Kidney epithelial cell (primary cell): ENCODE measurements at places on chromosomes 6 and 20. TPM values are rescaled to one million over a fixed set of nuclear protein-coding genes. Genes with fewer than 3 reads are reported as not detected.

GRCh38 chr6:68160348-68160747 lies 474.7 kb upstream of the ADGRB3 start:
- DNase-seq = no peak

DNA sequence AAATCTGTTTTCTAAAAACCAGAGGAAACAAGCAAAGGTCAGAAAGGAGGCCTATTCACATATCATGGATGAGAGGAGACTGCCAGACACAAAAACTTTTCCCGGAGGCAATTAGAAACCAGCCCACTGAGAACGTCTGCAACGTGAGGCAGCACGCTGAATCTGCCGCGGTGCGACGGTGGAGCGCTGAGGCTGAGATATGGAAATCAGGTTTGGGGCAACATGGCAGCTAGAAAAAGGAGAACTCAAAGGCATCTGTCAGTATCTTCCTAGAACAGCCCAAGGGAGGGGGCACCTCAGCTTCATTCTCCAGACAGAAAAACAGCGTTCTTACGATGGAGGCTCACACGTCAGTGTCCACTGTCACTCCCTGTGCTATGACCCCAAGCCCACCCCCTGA lies 5.2 kb downstream of the PRELID3B start:
- no peak for DNase-seq

- DNase-seq = no peak
These were observed 143.8 kb downstream of the MBOAT1 start for GRCh38 chr6:20068421-20068988.

DNA sequence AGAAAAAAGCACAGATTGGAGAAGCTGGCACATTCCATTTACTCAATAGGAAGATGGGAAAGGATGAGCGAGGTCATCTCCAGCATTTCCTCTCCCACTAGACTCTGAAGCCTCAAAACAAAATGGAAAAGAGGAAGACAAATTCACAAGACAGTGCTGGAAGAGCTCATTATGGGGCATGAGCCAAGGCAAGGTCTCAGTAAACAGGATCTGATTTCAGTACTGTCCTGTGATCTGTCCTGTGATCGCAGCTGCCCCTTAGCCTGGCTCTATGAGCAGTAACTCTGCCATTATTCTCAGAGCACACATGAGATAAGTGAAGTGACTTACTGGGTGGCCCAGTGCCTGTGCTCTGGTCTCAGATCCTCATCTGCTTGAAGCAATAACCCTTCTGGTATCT lies 68.1 kb upstream of the SLC4A11 start:
- DNase-seq = no peak

DNA sequence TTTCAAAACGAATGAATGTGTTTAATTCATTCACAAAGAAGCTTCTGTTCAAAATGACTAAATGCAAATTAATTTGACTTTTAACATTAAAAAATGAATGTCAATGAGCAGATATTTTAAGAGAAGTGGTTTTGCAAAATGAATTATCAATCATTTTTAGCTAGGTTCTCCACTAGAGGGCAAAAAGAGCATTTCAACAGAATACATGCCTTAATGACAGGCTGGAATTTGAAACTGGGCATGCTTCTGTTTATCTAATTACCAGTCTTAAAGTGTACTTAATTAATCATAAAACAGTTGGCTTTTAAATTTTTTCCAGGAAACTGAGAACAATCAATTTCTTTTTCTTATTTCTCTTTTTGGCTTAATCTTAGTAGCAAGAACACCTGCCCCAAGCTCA lies 63.8 kb upstream of the TINAG start:
- DNase-seq = no peak

DNA sequence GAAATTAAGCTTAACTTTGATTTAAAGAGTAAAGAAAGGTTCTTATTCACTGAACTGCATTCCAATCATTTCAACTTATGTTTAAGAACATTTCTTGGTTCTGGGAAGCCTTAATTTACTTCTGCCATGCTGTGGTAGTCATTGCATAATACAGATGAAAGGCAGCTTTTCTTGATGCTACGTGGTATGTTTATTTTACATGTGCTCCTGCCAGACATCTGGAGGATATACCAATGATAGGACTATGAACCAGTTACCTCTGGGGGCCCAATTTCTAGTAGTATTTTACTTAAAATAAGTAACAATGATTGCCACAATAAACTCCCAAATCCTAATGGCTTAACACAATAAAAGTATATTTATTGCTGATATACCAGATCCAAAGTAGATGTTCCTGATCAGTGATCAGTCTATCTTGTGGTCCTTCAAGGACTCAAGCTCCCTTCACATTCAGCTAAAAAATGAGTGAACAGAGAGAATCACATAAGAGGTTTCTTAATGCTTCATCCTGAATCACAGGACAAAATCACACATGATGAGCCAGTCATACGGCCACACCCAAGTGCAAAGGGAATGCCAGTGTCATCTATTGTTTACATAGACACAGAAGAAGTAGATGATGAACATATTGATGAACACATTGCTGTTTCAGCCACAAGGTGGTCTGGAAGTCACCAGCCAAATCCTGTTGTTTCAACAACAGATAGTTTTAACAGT lies 56.5 kb upstream of the CCN2 start:
- no peak for DNase-seq

GRCh38 chr6:112253498-112253840 lies 898 bp downstream of the LAMA4 start:
- no peak for DNase-seq

- DNase-seq = no peak
These were observed 81.9 kb downstream of the MDGA1 start for GRCh38 chr6:37615564-37616340.

- DNase-seq = no peak
These were observed 50.6 kb downstream of the SLC22A3 start for GRCh38 chr6:160398674-160399271.

DNA sequence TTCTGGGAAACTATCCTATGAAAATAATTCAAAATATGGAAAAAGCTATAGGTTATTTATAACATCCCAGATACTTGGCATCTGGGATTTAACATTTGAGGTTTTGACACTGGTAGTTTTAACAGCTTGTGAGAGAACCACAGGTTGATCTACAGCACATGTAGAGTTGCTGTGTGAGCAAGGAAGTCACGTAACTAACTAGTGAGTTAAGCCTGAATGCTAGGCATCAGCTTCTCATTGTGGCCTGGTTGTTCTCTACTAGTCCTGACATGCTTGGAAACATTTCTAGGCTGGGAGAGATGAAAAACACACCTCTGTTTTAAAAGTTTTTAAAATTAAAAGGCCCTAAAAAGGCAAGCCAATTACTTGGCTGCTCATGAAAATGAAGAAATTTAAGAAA lies 28.2 kb downstream of the ESF1 start:
- no peak for DNase-seq

GRCh38 chr20:17898548-17898994 lies 70.0 kb downstream of the SNX5 start:
- no peak for DNase-seq

DNA sequence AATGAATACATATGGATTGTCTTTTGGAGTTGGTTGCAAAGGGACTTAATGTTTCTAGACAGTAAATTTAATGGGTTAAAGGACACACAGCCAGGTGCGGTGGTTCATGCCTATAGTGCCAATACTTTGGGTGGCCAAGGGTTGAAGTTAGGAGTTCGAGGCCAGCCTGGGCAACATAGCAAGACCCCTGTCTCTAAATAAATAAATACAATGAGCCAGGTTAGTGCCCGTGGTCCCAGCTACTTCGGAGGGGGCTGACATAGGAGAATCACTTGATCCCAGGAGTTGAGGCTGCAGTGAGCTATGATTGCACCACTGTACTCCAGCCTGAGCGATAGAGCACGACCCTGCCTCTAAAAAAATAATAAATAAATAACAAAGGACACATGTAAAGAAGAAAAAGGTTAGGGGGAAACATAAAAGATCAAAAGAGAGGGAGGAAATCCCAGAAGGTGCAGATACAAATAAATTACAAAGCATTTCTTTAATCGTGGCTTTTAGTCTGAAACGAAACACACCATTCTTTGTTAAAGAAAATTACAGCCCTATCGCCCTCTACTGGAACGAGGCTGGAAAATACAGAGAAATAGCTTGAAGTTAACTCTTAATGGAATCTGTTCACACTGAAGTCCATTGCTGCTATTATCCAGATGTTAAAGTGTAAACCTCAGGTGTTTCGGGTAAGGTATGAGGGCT lies 42.6 kb upstream of the SCML4 start:
- no peak for DNase-seq

The BTNL2 gene
- total RNA-seq = not detected in 2 replicates

The CLPSL2 gene
- total RNA-seq = not detected in 2 replicates

The SNAI1 gene
- 1.0 TPM in 1 of 2 replicates, not detected in the other for total RNA-seq

The SAMD5 gene
- total RNA-seq = 4.9 and 6.1 TPM in 2 replicates

The MYLIP gene
- total RNA-seq = 3.1 and 5.2 TPM in 2 replicates

The MICA gene
- total RNA-seq = 33.2 and 48.8 TPM in 2 replicates

The MRPS10 gene
- total RNA-seq = 45.1 and 53.1 TPM in 2 replicates

The ZSCAN31 gene
- 4.0 and 5.6 TPM in 2 replicates for total RNA-seq

The STX11 gene
- total RNA-seq = 4.1 and 4.3 TPM in 2 replicates
